Stimulated activated CD8-positive, alpha-beta memory T cell treated with anti-CD3 and anti-CD28 coated beads, Interleukin-7, amount 100 ng/mL, for 1 hour (primary cell): ENCODE measurements at places on chromosomes 7 and 10.

GRCh38 chr7:128201690-128202085, 39.4 kb upstream of the LEP start:
- DNase-seq: no peak

- DNase-seq: no peak
Observed at GRCh38 chr10:110460111-110460809, 37.4 kb upstream of the DUSP5 start.

DNA sequence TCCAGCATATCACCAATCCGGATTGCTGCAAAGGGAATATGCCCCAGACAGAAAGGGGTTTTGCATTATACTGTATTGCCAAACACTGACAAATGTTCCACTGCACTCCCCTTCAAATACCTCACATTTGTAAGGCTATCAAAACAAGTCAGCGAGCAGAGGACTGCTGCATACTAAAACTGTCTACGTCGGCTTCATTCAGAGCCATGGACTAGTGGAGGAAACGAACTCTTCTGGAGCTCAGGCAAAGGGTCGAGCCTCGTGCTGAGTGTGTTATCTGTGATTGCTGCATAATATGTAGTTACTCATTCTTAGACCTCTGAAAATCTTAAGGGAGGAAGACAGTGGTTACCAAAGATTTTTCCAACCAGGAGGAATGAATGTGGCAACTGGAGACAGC, 200.2 kb downstream of the DYNC1I1 start:
- DNase-seq: no peak

DNA sequence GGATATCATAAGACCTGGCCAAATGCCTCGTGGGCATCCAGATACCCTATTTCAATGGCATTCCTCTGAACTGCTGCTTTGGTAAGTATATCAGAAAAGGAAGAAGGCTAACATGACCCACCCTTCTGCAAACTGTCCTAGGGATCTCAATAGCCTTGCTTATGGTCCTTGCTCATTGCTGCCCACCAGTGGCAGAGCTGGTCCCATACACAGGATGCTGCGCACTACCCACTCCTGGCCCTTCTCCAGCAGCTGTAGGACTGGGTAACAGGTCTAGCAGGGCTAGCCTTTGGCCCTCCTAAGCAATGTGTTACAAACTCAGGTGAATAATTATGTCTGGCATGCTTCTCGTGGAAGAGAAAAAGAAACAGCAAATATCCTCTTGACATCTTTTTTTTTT, 72.5 kb downstream of the C10orf90 start:
- DNase-seq: no peak

DNA sequence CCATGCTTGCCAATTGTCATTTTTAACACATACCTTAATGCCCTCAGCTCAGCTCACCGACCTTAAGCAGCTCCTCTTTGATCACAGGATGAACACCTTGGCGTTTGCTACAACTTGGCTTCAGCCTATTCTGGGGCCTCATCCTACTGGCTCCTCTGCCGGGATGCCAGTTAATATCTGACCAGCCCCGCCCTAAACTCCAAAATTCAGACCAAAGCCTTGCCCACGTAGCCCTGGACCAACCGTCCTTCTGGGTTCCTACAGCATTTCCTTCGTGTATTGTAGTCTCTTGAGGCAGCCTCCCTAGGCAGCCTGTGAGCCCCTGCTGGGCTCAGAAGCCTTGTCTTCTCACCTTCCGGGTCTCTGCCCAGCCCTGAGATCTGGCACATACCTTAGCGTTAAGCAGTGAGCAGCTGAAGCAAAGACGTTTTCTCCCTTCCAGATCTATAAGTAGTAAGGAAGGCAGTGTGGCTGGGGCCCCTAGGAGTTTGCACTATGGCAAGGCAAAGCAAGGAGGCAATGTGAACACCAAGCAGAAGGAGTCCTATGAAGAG, 836 bp downstream of the ENO4 start:
- no peak for DNase-seq
